ENCODE measurements at places on chromosomes 6 and 20.

DNA sequence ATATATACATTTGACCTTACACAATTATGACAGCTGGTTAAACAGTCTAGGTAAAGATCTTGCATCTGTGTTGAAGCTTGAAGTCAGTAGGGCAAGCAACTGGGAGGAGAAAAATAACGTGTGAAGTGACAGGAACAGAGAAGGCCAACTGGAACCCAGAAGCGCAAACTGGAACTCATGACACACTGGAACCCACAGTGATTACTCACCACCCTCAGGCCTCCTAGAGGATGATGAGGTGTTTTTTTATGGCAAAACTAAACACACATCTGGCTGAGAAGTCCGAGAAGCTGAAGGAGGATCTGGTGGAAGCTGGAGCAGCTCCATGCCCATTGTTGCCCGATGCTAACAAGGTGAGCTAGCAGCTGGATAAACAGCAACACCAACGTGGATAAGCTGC lies 108.1 kb downstream of the TMEM200A start:
- no peak for DNase-seq

DNA sequence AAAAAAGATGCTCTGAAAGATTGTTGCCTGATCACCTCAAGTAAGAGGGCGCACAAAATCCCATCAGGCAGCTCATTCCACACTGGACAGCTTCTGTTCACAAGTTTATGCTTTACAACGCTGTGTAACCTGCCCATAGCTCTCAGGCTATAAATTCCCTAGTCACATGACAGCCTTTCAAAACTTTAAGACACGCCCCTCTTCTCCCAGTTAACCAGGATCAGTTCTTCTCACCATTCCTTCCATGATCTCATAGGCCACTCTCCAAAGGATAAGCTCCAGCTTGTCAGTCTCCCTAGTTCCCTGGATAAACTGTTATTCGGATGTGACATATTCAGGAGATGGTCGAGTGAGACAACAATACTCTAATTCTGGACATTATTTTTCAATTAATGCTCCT lies 15.0 kb downstream of the ADNP start:
- DNase-seq = no peak

GRCh38 chr6:107318100-107318736 lies 141.1 kb downstream of the PDSS2 start:
- DNase-seq = peak; percentile 33

GRCh38 chr6:18028332-18028731 lies 40.9 kb upstream of the KIF13A start:
- no peak for DNase-seq

Data from germinal center (tissue), 1 donor.